Right ventricle myocardium superior (tissue), 1 donor: ENCODE measurements at places on chromosomes 5 and 9. TPM values are rescaled to one million over a fixed set of nuclear protein-coding genes. Genes with fewer than 3 reads are reported as not detected.

SLC36A2 gene
- 1.2 TPM for total RNA-seq

OR1Q1 gene
- total RNA-seq = not detected

PCDHB2 gene
- total RNA-seq = 2.0 TPM

GRCh38 chr5:178221282-178221681 is 11.3 kb downstream of the PHYKPL start:
- no peak for DNase-seq

DNA sequence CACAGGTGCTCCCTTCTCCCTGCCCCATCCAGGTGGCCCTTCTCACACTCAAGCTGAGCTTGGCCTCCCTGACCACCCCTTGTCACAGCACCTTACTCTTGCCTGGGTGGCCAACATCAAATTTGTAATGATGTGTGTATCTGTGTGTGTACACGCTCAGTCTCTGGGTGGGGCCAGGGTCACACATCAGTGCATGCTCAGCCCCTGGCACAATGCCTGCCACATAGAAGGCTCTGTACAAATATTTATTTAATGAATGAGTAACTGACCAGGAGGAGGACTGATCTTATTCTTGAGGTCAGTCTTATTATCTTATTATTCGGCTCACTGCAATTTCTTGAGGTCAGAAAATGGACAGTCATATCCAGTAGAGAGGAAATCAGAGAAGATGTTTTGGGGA is 41.3 kb upstream of the HAND1 start:
- no peak for DNase-seq

DNA sequence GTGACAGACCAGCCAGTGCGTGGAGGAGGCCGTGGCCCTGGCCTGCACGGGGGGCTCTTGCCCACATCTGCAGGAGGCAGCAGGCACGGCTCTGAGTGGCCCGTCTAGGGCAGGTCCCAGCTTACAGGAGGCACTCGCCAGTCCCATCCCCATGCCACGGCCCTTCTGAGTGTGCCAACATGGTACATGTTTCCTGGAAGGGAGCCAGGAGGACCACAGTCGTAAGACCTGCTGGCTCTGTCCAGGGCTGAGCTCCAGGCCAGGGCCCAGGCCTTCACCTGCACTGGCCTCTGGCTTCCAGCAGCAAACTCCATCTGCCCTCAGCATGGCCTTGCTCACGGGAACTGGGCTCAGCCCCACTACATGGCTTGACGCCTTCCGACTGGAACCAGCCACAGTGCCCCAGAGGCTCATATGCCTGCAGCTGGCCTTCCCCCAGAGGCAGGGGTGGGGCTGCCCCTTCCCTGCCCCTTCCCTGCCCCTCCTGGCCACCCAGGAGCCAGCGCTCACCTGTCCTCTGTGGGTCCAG is 3.8 kb downstream of the NKD2 start:
- peak; percentile 33 for DNase-seq

GRCh38 chr5:146754621-146755020 is 123.9 kb downstream of the PPP2R2B start:
- no peak for DNase-seq

DNA sequence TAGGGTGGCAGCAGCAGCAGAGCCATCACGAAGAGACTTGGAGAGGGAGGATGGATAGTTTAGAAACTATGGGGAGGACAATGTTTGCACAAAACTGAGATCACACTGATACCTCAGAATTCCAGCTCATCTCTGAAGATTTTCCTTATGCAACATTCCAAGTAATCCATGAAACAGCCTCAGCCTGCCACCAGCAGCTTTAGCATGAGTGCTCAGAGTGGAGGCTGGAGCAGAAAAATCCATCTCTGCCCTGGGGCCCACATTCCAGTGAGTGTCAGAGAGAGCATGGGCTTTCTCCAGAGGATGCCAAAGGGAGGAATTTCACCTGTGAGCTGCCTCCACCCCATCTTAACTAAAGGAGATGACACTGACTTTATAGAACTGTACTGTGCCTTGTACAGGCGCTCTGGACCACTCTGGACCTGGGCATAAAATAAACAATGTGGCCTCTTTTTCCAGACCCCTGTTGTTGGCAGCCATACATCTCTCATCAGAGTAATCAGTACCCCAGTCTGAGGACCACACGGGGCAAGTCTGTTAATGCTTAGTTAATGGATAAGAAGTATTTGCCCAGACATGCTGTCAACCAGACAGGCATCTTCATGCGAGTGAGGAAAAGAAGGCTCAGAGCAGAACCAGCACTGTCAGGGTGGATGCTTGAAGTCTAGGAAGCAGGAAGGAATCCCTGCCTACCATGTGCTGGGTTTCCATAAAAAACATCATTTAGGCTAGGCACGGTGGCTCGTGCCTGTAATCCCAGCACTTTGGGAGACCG is 440.9 kb downstream of the ENC1 start:
- DNase-seq = no peak

DNA sequence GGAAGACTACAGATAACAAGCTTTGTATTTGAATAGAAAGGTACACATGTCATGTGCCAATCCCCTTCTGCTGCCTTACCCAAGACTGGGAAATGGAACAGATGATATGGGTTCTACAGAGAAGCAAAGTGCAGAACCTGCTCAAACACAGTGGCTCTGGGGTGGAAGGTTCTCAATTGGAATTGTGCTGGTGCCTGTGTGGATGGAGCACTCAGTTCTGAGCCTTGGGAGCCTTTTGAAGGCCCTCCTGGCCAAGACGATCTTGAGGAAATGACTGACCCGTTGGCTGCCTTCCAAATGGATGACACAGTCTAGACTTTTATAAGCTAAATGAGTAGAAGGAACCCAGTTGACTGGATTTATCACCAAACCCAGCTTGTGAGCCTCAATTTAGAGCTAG is 4.2 kb upstream of the PRSS3 start:
- DNase-seq = no peak

GRCh38 chr9:12956261-12956660 is 181.4 kb downstream of the LURAP1L start:
- no peak for DNase-seq

GRCh38 chr5:97458851-97459250 is 275.8 kb upstream of the RIOK2 start:
- no peak for DNase-seq

DNA sequence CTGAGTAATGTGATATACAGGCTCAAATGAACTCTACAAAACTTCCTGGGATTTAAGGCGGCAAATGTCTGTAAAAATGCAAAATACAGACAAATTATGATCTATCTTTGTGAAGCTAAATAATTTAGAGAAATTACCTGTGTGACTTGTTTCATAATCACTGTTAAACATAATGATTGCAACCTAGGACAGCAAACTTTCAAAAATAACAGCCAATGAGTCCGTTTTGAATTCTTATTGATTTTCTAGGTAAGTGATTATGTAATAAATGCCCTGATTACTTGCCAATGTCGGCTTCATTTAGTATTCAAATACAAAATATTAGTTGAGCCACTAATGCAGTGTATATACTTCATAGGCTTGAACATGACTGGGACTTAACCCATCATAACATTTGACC is 238.2 kb upstream of the DAB2 start:
- DNase-seq = no peak

- no peak for DNase-seq
Observed at GRCh38 chr9:114798780-114799427, 6.9 kb downstream of the TNFSF15 start.

- no peak for DNase-seq
Observed at GRCh38 chr9:83681490-83681889, 26.3 kb downstream of the UBQLN1 start.

DNA sequence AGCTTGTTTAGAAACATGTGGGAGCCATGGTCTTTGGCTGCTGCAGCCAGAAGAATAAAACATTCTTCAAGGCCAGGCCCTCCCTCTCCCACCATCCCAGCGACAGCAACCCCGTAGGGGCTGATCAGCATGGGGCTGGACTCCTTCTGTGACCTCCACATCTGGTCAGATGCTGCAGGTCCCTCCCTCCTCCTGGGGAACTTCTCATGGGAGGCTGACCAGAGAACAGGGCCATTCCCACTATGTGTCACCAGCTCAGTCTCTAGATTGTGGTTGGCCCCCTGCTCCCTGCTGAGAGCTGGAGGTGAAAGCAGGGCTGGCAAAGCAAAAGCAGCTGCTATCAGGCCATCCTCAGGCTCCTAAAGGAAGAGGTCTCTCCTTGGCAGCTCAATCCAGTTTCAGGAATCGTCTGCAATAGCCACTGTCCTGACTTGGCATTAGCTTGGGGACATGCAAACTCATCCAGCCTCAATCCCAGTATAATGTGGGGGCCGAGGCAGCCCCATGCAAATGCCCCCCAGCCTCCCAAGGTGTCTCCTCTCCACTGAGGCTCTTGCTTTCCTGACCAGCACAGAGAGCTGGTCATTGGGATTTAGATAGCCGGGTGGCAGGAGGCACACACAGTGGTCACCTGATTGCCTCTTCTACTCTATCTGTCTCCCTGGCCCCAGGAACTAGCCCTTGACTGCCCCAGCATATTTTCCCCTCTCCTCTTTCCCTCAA is 81.5 kb downstream of the NRG2 start:
- no peak for DNase-seq

GRCh38 chr5:142806841-142807267 is 36.7 kb downstream of the ARHGAP26 start:
- no peak for DNase-seq

- no peak for DNase-seq
Observed at GRCh38 chr5:138336952-138337684, 948 bp upstream of the FAM53C start.

DNA sequence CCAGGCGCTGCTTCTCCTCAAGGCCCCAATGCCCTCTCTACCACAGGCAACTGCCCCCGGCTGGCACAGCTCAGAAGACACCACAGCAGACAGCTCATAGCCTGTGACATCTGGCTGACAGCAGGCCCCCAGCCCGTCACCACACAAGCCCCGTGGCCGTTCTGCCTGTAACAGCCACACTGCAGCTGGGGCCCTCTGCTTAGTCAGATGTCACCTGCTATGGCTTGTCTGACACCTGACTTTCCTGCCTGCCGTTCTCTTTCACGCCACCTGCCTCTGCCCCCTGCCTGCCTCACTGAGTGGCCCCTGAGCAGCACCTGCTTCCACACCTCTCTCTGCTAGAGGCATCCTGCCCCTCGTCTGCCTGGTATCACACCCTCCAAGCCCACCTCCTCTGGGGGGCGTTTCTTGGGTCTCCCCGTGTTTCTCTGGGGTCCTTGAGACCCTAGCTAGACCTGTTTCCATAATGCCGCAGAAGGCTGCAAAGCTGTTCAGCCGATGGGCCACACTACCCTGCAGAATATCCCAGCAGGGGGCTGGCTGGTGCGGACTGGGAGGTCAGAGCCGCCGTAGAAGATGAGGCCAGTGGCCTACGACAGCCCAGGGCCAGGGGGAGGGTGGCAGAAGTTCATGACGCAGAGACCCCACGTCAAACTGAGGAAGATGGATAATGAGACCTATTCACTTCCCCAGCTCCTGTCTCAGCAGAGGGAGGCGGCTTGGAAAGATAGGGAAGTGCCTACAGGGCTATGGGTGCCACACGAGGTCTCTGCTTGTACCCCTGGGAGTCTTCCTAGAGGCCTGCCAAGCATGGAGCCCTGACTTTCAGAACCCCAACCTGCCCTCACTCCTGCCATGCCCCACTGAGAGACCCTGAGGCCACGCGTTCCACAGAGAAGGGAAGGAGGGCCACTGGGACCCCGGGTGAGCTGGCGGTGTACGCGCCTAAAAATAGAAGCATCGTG is 95.1 kb downstream of the ZNF354C start:
- DNase-seq = peak; percentile 30

GRCh38 chr5:172868436-172868923 is 34.4 kb downstream of the ERGIC1 start:
- DNase-seq = no peak

DNA sequence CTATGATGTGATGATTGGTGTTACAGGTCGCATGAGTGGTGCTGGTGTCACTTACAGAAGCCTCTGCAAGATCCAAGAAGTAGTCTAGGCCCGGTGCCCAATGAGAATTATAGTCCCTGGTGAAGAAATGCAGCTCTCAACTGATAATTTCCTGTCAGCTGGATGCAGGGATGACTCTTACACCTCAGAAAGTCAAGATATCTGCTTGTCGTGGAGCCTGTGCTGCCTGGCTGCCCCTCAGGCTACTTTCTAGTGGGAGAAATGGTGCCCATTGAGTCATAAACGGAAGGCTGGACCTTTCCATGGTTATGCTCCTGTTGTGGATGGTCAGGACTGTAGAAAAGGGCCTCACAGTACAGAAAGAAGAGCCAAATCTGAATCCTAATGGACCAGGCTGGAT is 46.8 kb upstream of the NXNL2 start:
- DNase-seq = no peak

DNA sequence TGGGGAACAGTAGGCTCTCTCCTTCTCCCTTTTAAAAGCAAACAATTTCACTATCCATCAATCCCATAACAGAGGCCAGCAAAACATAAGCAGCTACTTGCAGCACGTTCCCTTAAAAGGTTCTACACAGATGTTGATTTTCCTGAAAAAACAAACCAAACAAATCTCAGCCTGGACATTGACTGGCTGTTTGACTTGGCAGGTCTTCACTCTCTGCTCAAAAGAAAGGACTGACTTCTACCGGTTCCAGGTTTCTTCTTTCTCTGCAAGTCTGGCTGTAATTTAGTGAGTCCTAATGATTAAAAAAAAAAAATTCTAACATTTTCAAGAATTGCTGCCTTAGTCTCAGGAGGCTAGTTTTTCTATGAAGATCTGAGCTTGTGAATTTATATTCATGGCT is 203.1 kb upstream of the EFNA5 start:
- DNase-seq = no peak

- no peak for DNase-seq
Observed at GRCh38 chr5:55679556-55679955, 32.6 kb downstream of the SLC38A9 start.

- DNase-seq = no peak
Observed at GRCh38 chr5:134547579-134547978, 22.1 kb downstream of the JADE2 start.

DNA sequence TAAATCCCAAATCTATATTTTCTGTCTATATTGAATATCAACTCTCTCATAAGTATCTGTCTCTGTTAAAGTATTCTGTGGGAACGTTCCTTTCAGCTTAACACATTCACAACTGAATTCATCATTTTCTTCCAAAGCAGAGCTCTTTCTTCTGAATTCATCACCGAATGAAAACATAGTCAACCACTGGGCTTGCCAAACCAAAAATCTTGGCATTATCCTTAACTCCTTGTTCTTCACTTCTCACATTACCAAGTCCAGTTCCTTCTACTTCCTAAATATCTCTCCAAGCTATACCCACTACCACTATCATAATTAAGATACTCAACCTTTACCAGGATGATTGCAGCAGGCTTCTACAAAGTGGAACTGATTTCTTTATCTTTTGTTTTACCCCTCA is 559.8 kb downstream of the MAT2B start:
- DNase-seq = no peak

DNA sequence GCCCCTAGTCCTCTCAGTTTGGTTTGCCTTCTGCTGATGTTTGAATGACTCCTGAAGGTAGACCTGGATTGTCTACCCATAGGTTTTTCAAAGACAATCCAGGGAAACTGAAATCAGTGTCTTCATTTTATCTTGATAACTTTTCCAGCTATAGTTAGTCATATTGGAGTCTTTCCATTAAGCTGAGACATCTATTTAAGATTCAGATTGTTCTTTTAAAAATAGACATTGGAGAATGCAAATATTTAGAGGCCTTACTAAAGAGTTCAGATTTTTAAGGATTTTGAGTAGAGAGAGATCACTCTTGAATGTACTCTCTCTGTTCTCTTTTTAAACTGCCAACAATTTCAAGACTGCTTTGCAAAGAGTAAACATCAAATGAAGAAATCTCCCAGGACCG is 69.1 kb downstream of the GDNF start:
- no peak for DNase-seq
